LoVo (cell line): ENCODE measurements at places on chromosomes 1 and 21.

DNA sequence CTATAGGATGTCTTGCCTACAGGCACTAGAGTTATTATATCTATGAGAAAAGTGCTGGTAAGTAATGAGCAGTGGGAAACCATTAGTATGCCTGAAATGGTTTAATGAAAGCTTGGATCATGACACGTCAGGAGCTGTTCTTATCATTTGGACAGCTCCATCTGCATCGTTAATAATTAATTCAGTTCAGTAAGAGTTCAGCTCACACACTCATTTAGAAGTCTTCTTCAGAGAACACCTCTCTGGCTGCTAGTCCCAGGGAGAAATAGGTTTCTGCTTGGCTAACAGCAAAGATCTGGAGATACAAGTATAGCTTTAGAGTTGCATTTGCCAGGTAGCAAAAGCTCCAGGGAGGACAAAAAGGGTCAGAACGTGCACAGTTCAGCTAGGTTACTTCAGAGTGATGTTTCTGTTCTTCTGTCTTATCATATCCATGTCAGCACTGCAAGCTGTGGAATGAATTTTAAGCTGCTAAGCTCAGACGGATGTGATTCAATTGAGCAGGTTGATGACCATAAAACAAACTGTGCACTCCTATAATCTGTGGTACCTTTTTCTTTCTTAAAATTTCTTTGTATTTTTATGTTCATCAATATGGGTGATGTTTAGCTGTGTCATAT, 173.6 kb downstream of the ADGRL2 start:
- DNase-seq: no peak

- no peak for DNase-seq
Observed at GRCh38 chr1:30356839-30357238, 366.5 kb downstream of the MATN1 start.

- DNase-seq: no peak
Observed at GRCh38 chr1:150066838-150067183, 765 bp upstream of the VPS45 start.

- peak; percentile 71 for DNase-seq
Observed at GRCh38 chr1:66253330-66253921, 280.5 kb upstream of the SGIP1 start.

DNA sequence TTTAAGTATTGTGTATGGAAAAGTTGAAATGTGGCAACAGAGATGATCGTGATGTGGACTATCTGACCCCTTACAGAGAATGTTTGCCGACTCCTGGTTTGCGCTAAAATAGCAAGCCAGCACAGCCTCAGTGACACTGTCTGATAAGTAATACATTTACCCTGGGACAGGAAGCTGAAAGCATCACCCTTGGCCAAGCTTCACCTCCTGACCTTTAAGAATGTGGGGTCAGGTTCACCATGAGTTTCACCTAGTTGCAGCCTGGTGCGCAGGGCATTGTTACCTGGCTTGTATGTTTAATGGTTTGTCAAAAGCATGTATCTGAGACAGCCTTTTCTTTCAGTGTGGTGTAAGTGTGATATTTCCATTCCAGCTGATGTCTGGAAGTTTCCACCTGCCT, 29.2 kb downstream of the TRAF5 start:
- DNase-seq: no peak

DNA sequence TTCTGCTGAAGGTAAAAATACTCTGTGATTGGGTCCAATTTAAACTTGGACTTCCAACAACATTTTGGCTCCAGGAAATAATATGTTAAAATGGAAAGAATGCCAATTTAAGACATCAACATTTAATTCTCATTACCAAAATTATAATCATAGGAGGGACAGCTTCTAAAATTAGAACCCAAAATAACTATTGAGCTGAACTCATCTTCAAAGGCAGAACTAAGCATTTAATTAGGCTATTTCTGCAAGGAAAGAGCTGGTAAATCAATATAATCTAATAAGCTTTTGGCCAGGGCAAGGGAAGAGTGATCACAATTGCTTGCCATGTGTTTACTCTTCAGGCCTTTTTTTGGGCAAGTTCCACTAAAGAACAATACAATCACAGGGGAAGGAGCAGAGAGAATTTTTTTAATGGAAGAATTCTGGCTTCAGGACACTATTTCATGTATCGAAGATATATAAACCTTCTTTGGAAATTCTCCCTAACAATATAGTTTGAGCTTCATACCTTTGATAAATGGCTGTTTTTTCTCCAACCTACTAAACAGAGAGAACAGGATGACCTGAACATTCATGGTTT, 133.1 kb upstream of the PTBP2 start:
- DNase-seq: no peak

DNA sequence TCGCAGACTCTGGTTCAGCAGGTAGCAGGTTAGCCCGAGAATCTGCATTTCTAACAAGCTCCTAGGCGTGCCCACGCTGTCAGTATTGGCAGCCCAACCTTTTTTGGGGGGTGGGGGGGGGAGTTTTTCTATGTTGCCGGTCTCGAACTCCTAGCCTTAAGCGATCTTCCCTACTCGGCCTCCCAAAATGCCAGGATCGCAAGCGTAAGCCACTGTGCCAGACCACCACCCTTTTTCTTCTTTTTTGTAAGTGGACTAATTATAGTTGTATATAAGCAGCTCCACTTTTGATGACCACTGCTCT, 480 bp upstream of the MIS18A start:
- no peak for DNase-seq

DNA sequence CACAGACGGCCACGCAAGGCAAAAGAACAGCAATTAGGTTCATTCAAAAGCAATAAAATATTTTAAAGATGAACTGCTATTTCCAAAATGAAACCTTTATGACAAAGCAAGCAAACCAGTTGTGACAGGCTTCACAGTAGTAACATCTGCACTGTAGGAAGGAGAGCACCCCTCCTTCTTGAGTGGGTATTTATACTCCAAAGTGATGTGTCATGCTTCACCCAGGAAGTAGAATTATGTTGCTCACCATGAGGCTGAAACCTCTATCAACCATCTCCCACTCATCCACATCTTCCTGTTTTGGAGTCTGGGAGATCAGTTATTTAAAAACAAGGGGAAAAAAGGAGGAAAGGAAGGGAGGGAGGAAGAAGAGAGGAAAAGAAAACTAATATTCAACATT, 885 bp downstream of the OR2T10 start:
- DNase-seq: no peak

- DNase-seq: no peak
Observed at GRCh38 chr1:223175633-223176032, 32.6 kb upstream of the TLR5 start.

- no peak for DNase-seq
Observed at GRCh38 chr1:160877221-160877620, 7.8 kb downstream of the ITLN1 start.

DNA sequence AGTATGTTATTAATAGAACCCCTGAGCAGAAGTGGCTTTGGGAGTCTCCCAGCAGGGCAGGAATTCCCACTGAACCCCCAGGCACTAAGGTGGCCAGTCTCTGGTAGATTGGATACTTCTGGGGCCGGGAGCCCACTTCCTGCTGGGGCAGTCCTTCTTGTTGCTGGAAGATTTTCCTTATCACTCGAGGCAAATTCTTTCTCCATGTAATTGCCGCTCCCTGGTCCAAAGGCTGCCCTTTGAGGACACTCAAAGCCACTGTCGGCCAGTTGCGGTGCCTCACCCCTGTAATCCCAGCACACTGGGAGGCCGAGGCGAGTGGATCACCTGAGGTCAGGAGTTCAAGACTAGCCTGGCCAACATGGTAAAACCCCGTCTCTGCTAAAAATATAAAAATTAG, 22.6 kb upstream of the TNFRSF1B start:
- peak; percentile 36 for DNase-seq

DNA sequence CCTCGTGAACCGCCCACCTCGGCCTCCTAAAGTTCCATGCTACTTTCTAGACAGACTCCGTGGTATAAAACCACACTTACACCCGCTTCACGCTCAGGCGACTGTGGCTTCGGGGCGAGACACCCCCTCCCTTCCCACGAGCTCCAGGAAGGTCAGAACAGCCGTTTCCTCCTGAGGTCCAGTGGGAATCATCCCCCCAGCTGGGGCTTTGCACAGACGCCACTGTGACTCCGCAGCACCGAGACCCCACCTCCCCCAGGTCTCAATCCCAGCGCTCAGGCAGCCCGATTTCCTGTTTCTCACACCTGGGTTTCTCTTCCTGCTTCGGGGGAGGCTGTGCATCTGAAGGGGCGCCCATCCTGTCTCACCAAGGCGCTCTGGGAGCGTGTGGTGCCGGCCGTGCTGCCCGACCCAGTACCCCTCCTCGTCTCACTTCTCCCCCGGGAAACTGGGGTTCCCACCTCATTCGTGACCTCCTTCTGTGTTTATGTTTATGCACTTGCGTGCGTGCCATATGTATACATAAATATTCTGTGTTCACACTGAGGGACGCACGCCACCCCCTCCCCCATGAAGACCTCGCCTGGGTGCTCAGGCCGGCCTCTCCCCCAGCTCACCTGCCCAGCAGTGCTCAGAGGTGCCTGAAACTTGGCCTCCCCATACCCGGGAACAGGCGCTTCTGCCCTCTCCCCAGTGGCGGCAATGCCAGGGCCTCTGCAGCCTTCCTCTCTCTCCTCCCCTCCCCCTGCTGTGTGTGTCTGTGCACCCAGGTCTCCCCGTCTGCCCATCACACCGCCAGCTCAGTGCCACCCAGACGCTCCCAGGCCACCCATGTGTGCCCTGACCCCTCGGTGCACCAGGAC, 14.6 kb downstream of the SLC35E2B start:
- DNase-seq: no peak

DNA sequence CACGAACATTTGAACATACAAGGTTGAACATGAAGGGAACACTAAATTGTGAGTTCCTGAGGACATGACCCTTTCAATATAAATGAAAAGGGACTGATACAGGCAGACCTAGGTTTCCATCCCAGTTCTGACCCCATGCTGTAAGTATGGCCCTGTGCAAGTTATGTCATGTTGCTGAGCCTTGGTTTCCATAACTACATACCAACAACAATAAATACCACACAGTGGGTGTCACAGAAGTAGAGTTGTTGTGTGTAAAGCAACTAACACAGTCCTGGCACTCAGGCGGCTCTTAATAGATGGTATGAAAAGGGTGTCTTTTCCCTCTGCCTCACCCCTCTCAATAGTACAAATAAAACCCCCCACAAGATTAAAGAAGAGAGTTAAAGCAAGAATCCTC, 140.8 kb downstream of the LMX1A start:
- DNase-seq: no peak

DNA sequence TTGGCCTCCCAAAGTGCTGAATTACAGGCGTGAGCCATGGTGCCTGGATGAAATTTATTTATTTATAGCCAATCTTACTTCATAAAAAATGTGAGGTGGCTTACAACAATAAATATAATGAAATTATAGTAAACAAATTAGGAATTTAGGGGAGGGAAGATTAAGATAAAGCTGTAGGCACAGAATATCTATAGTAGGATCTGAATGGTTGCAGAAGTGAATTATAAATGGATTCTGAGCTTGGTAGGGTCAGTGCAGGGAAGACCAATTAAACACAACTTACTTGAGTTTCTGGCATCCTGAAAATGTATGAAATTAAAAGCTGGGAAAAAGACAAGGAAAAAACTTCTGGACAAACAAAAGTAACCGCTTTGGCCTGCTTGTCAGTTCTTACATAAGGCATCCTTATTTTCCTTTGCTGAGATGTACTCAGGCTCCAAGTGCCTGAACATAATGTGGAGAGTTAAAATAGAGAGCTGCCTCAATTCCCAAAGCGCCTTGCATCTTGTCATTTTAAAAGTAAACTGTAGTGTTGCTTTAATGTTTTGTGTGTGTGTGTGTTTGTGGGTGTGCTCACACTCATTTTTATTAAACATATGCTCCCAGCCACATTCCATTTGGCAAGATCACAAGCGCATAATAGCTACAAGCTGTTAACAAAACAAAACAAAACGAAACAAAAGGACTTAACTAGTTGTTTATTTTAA, 247.3 kb downstream of the S1PR1 start:
- DNase-seq: no peak

DNA sequence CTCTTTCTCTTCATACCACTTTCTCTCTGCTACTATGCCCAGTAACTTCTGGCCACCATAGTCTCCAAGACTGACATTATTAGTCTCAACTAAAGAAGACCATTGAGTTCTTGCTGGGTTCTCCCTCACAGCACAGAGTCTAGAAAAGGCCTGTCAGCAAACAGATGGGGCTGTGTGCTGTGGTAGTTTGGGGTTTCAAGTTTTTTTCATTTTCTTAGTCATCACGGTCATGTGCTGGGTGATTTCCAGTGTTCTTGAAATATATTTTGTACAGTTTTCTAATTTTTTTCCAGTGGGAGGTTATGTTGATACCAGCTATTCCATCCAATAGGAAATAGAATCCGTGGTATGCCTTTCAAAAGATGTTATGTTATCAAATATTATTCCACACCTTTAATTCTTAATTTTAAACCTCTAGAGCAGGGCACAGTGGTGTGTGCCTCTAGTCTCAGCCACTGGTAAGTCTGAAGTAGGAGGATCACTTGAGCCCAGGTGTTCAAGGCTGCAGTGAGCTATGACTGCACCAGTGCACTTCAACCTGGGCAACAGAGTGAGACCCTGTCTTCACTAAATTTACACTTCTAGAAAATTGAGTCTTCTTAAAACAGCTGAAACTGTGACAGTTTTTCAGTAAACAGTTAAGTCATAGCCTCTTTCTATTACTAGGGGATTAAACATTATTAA, 8.3 kb downstream of the CFHR2 start:
- no peak for DNase-seq

DNA sequence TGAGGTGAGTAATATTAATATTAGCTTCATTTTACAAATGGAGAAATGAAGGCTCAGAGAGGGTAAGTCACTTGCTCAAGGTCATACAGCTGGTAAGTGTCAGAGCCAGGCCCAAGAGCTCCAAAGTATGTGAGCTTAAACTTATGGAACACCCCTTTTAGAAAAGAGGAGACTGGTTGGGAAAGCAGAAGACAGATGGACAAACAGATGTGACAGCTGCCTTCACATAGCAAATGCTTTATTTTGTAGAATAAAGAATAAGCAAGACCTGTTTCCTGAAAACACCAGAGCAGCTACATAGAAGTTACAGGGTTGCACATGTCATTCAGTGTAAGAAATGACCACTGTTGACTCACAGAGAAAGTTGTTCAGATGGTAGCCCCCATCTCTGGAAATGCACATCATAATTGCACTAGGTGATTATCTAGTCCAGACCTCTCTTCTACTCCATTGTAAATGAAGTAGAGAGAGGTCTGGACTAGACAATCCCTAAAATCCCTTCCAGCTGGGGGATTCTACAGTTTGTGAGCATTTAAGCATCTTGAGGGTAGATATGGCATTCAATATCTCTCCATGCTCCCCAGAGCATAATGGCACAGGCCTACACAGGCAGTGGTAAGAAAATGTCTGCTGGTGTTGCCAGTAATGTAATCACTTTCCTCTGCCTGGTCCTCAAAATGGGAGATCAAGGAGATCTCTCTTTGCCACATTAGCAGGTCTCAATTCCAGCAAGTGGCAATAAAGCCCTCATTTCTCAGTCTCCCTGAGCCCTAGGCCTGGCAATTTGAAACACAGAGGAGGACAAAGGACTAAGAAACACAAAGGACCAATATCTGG, 188.2 kb upstream of the FGGY start:
- no peak for DNase-seq
